ENCODE measurements at places on chromosomes 4 and X.

DNA sequence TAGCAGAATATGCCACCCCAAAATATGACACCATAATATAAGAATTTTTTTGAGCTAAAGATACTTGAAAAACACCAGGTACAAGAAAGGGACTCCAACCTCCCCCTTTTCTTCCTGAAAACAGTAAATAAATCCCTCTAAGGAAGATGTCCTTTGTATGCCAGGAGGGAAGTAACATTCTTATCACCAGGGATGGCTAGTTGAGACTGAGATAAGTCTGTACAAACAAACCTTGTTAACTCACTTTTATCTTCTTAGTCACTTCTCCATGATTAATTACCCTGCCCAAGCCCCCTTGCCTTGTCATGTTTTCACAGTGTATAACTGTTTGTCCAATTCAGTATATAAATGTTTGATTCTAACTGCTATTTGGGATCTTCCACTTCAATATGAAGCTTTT, 888.0 kb downstream of the PCDH18 start:
- no peak overlapping the region for H3K4me3 ChIP-seq
- H3K27ac ChIP-seq, result no peak overlapping the region
- no peaks in the 10 kb centered on the region for H3K27me3 ChIP-seq
- H3K4me1 ChIP-seq, result peaks cover 10% of the 10 kb centered on the region
- DNase-seq, result no peak

DNA sequence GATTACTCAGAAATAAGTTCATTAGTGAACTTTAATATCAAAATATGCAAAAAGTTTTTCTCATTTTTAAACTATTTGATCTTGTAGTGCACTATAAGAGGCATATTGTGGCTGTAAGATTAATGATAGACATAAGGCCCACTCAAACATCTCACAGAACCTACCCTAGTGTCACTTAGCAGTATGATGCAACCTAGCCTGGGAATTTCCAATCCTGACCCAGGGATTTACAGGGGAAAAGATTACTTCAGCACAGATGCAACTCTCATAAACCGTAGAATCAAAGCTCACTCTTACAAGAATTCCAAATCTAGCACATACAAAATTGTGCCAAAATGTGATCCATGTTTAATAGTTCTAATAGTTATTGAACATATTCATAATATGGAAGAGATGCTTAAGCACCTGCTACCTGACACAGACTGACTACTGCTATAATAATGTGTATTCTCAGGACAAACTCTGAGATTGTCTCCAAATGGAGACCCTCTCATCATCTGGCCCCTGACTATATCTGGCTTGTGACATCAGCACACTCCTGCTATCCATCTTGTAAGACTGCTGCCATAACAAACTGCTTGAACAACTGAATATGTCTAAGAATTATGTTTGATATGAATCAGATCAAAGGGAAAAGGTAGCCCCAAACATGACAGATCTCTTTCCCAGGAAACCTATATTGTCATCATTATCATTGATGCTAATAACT, 271.9 kb downstream of the PABPC4L start:
- H3K36me3 ChIP-seq, result no peaks in the 10 kb centered on the region
- H3K4me3 ChIP-seq, result no peak overlapping the region
- no peak for DNase-seq
- no peaks in the 10 kb centered on the region for H3K27me3 ChIP-seq

DNA sequence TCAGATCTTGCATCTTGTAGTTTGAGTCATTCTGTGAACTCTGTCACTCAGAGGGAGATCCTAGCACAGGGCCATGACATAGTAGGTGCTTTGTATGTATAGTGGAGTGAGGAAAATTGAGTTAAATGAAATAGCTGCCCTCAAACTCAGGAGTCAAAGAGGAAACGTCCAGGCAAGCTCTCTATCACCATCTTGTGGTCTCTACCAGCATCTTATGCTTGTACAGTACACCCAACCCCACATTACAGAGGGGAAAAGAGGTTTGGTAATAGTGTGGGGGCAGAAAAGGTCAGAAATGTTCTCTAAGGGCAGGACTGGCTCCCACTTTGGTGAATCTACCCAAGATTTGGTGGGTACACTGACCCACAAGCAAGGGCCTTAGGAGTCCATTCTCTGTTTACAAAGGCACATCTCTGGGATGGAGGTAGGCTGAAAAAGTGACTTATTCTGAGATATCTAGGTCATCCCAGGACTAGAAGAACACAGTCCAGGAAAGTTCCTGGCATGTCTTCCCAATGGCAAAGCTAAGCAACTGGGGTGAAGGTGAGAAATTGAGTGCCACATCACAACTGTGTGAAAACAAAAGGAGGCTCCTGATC, 131.8 kb downstream of the OR13H1 start:
- H3K4me1 ChIP-seq, result no peaks in the 10 kb centered on the region
- H3K27me3 ChIP-seq, result no peaks in the 10 kb centered on the region
- no peak overlapping the region for H3K27ac ChIP-seq
- H3K36me3 ChIP-seq, result no peaks in the 10 kb centered on the region

- no peaks in the 10 kb centered on the region for H3K4me1 ChIP-seq
- no peak for DNase-seq
- H3K27ac ChIP-seq, result no peak overlapping the region
These were observed 74.6 kb upstream of the MID1IP1 start for GRCh38 chrX:38726612-38727011.

GRCh38 chrX:154603438-154604430, 15.3 kb downstream of the CTAG1B start:
- H3K27ac ChIP-seq, result no peak overlapping the region
- peaks cover 17% of the 10 kb centered on the region for H3K4me1 ChIP-seq
- H3K36me3 ChIP-seq, result no peaks in the 10 kb centered on the region
- no peak overlapping the region for H3K4me3 ChIP-seq
- no peaks in the 10 kb centered on the region for H3K27me3 ChIP-seq

Data from WTC11 (cell line).